Suprapubic skin (tissue), 4 donors: ENCODE measurements at places on chromosomes 12 and 14.

DNA sequence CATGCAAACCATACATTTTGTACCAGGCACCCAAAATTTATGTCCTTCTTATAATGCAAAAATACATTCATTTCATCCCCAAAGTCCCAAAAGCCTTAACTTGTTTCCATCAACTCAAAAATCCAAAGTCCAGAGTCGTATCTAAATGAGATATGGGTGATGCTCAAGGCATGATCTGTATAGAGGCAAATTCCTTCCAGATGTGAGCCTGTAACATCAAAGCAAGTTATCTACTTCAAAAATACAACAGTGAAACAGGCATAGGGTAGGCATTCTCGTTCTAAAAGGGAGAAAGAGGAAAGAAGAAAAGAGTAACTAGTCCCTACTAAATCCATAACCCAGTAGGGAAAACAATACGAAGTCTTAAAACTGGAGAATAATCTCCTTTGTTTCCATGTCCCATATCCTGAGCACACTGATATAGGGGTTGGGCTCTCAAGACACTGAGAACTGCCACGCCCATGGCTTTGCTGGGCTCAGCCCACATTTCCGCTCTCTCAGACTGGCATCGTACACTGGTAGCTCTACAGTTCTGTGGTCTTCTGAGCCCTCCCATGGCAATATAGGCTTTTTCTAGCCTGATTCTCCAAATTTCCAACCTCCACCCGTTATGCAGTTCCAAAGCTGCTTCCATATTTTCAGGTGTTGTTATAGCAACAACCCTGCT, 232.8 kb downstream of the TMTC2 start:
- no peak for DNase-seq

DNA sequence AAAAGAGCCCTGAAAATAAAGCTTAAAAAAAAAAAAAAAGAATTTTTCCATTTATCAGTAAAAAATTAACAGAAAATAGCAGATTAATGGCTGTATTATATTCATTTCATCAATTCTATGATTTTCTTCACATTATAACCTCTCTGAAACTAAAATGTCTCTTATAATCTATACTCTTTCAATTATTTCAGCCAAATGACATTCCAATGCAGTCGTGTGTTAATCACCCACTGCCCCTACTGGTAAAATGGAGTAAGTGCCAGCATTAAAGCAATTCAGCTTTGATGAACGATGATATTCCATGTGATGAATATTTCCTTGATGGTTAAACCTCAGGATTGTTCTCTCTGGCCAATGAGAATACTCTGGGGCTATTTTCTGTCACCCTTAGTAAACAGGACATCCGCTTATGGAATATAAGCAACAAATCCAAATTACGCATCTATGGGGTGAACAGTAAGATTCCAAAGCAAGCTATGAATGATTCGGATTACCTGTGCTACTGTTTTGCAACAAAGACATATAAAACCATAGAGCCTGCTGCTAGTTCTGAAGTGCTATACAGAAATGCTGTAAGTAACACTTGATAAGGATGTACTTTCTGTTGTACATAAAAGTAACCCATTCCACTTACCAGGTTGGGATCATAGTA, 20.3 kb upstream of the SYCP3 start:
- DNase-seq: no peak

GRCh38 chr12:14157088-14157747, 175.8 kb upstream of the GRIN2B start:
- DNase-seq: no peak

DNA sequence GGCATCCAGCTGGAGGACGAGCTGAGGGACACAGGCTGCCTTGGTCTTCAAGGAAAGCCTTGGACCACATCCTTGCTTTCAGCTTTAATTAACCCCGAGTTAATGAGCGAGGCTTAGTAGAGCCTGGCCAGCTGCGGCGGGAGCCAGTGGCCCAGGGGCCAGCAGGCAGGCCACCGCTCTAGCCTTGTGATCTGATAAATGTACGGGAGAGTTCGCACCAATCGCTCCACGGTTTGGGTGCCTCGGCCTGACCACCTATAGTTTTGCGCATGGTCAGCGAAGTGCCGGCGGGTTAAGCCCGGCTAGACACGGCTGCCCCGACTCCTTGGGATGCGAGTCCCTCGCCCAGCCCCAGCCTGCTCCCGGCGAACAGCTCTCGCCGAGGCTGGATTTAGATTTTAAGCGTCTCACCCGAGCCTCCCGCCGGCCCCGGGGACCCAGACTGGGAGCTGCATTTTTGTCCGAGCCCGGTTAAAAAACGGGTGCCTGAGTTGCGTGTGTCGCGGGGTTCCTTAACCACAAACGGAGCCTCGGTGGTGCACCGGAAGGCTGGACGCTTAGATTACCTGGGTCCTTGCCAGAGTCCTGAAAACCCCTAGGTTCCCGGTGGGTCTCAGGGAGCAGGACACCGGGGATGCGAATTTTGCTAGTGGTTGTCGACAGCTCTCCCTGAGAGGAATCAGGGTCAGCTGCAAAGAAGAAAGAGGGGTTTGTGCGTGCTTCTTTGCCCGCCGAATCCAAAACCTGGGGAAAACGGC, 2.9 kb upstream of the HOXC12 start:
- DNase-seq: no peak

DNA sequence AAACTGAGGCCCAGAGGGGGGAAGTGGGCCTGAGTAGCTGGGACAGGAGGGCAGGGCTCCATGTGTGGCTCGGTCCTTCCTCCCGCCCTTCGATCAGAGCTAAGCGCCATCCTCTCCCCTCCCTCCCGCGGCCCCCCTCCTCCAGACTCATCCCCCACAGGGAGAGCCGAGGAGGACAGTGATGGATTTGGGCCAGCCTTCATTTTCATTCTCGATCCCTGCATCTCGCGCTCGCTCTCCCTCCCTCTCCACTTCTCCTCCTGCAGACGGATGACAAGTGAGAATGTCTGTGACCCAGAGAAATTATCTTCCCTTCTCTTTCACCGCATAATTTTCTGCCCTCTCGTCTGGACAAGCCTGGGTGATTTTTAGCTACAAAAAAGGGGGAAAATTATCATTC, 183.3 kb downstream of the RBM19 start:
- no peak for DNase-seq

- no peak for DNase-seq
Measured at GRCh38 chr14:51928568-51928967, 60.8 kb upstream of the RTRAF start.

GRCh38 chr12:79566452-79567174, 124.2 kb downstream of the PAWR start:
- DNase-seq: no peak

- DNase-seq: no peak
Measured at GRCh38 chr12:130459916-130460315, 122.2 kb downstream of the PIWIL1 start.

DNA sequence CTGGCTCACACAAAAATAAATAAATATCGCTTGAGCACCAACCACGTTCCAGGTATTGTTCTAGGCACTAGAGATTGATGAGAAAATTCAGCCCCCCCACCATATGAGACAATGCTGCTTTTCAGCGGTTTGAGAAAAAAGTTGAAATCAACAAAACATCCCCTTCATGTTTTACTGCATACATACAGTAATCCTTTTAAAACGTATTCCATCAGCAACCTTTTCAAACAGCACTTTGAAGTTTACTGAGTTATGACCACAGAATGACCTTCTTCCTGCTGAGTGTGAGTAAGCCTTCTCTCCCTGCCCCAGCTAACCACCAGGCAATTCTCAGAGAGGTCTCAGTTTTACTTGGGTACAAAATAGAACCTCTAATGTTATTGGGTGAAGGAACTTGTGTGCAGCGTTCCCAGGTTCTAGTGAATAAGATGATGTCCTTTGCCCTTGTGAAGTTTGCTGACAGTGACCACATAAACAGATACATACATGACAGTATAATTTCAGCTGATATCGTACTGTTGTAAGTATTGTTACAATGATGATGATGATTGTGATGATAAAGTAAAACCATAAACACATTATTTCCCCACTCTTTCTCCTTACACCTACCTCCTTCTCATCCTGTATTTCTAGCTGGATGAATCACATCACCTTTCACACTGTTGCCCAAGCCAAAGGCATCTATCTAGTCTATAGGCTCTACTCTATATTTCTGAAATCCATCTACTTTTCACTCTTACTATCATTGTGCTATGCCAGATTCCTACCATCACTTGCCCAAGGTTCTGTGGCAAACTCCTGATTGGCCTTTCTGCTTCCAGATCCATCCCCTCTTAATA, 124.4 kb upstream of the KRR1 start:
- no peak for DNase-seq

DNA sequence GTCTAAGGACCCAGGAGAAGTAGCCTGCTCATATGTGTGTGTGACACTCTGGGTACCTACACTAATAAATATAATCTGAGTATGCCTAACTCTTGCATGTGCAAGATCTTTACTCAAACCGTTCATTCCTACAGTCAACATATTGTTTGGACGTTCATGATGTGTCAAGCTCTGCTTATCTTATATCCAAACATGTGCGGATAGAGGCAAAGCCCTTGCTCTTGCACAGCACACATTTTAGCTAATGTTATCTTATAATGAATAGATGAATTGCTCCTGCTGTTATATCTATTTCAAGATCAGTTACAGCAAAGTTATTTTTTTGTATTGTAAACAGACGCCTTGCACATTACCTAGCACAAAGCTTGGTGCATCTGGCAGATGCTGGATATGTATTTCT, 228.4 kb upstream of the FLRT2 start:
- no peak for DNase-seq

GRCh38 chr12:53174881-53175491, 5.5 kb upstream of the ZNF740 start:
- DNase-seq: no peak

DNA sequence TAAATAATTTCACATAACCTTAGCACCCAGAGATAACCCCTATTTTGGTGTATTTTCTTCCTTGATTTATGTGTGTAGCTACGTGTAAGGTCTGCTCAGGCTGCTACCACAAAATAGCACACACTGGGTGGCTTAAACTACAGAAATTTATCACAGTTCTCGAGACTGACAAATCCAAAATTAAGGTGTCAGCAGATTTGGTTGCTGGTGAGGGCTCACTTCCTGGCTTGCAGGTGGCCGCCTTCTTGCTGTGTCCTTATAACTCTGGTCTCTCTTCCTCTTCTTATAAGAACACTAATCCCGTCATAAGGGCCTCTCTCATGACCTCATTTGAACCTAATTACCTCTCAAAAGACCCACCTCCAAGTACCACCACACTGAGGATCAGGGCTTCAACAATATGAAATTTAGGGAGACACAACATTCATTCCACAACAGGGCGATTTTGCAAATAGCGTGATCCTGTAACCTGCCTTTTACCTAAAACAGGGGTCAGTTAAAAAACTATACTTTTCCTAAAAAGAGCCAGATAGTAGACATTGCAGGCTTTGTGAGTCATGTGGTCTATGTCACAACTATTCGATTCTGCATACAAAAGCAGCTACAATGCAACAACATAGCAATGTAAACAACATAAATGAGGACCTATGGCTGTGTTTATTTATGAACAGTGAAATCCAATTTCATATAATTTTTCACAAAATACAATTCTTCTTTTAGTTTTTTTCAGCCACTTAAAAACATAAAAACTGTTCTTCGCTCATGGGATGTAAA, 371.7 kb downstream of the DPF3 start:
- DNase-seq: no peak
